ENCODE measurements at places on chromosomes 13 and 19.
A peak's percentile ranks its signal among the peaks of the same experiment; 100 is the strongest.

DNA sequence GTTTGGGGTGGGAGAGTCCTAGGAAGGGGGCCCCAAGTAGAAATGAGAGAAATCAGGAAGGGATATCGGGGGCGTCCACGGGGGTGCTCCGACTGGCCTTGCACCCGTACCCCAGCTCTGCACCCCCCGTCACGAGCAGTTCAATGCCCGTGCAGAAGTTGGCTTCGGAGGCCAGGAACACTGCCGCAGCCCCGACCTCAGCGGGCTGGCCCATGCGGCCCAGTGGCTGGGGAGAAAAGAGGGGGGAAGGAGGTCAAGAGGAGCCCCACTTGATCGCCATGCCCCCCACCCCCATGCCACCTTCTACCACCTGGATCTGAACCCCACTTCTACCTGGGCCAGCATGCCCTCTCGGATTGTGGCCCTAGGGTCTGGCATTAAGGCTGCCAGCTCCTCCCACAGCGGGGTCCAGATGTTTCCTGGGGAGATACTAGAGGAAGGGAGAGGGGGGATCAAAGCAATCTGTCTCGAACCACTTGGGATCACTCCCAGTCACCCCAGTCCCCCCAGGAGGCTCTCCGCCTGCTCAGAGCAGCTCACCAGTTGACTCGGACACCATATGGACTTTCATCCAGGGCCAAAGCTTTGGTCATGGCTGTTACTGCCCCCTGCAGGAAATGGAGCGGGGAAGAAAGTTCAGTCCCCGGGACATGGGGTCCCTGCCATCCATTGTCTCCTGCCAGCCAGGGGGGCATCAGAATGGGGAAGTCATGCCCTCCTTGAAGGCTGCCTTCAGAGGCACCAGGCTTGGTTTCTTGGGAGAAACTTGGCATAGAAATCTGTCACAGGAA, 2.5 kb upstream of the BCAT2 start:
- no peak for DNase-seq

DNA sequence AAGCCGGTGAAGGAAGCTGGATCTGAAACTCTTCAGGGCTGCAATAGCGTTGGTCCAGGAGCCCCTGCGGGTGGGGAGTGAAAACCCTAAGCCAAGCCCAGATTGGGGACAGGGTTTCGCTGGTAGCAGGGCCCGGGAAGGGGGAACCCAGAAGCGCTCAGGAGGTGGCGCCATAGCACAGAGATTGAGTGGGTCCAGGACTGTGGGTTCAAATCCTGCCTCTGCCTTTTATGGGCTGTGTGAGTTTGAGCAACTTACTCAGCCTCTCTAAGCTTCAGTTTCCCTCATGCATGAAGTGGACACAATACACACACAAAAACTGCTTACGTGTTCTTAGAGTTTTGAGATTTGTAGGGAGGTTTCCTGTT, 8.3 kb upstream of the SYCN start:
- peak; percentile 5 for DNase-seq

DNA sequence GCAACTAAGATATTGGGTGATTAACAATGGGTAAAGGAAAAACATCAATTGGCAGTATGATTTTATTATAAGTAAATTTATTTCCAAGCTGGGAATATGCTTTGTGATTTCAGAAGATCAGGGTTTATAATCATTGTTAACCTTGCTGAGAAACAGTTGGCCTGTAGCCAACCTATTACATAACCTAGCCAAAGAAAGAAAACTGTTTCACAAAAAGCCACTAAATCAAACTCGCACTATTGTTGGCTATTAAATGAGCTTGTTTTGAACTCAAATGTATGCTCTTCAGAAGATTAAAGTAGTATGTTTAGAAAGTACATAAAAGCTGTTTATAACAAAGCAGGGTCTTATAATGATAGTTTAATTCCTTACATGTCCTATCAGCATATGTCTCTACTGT, 151.7 kb downstream of the LHFPL6 start:
- DNase-seq = no peak

DNA sequence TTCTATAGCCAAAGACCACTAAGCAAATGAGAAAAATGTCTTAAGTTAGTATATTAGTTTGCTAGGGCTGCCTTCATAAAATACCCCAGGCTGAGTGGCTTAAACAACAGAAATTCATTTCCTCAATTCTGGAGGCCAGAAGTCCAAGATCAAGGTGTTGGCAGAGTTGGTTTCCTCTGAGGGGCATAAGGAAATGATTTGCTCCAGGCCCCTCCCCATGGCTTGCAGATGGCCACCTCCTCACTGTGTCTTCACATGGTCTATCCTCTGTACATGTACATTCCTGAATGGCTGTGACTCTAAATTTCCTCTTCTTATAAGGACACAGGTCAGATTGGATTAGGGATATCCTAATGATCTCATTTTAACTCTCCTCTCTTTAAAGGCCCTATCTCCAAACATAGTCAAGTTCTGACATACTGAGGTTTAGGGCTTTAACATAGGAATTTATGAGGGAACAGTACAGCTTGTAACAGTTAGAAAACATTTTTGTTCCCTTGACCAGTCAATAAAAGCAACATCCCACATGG, 307.4 kb downstream of the DIAPH3 start:
- peak; percentile 56 for DNase-seq

DNA sequence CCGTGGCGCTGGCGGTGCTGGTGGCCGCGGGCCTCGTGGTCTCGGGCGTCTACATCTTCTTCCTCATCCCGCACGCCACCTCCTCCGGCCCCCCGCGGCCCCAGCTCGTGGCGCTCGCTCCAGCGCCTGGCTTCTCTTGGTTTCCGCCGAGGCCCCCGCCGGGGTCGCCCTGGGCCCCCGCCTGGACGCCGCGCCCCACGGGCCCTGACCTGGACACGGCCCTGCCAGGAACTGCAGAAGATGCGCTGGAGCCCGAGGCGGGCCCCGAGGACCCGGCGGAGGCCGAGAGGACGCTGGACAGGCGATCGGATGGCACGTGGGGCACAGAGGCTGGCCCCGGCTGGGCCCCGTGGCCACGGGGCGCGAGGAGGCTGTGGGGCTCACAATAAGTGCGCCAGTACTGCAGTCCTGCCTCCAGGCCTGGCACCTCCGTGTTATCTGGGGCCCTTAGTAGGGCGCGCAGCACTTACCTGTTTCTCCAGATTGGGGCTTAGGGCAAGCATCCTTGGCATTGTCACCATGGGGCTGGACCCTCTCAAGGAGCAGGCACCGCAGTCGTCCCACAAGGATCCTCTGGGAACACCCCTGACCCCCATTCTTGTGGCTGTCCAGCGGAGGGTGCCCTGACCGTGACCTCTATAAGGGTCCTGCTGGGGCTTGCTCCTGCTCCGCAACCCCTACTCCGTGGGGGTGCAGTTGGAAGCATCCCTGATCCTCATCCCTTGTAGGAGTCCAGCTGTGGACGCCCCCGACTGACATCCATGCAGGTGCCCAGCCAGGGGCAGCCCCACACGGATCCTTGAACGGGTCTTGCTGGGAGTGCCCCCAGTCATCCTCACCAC, 1.5 kb downstream of the RNF225 start:
- no peak for DNase-seq

DNA sequence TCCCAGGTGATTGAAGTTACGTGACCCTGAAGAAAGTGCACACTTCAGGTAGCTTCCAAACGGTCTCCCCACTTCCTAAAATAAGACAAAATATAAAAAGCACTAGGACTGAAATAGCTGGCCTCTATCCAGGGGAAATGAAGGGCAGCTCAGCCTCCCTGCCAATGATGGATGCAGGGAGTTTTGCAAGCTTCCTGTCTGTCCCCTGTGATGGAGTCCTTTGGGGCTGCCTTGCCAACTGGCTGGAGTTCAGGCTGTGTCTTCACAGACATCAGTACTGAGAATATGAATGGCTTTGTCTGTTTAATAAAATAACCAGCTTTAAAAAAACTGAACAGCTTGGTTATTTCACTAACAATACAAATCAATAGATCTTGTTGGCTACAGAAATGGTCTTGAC, 101.4 kb upstream of the GPR12 start:
- DNase-seq = no peak
